Fibroblast of skin of left biceps (primary cell): ENCODE measurements at places on chromosomes 13 and 19.

- DNase-seq: no peak
These were observed 165.6 kb downstream of the USP12 start for GRCh38 chr13:27005976-27006518.

DNA sequence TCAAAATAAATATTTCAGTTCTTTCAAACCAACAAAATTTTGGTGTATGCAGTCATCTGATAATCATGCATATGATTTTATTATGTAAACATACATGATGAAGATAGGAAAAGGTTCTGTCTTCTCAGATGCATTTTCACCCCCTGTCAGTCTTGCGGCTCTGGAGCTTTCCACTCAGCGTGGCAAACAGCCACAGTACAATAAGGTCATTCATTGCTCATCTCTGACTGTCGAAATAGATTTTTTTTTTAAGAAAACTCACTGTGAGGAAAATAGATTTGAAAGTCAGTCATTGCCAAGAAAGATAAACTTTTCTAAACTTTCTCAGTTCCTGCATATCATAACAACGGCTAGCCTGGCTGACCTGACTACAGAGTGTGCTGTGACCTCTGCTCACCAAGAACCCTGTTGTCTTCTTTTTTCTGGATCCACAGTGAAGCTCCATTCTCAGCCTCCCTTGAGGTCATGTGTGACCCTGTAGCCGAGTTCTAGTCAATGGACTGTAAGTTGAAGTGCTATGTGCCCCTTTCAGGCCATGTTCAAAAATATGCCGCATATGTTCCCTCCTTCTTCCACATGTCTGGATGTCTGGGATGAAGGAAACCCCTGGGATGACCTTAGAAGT is 519.6 kb downstream of the KLF5 start:
- DNase-seq: no peak

DNA sequence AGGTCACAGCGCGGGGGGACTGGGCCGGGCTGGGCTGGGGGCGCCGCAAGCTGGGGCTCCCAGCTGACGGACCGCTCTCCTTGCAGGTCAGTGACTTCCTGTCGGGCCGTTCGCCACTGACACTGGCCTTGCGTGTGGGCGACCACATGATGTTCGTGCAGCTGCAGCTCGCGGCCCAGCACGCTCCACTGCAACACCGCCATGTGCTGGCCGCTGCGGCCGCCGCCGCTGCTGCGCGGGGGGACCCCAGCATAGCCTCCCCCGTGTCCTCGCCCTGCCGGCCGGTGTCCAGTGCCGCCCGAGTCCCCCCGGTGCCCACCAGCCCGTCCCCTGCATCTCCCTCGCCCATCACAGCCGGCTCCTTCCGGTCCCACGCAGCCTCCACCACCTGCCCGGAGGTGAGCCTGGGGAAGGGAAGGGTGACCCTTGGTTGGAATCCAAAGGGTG is 5.7 kb downstream of the MIDN start:
- DNase-seq: no peak

DNA sequence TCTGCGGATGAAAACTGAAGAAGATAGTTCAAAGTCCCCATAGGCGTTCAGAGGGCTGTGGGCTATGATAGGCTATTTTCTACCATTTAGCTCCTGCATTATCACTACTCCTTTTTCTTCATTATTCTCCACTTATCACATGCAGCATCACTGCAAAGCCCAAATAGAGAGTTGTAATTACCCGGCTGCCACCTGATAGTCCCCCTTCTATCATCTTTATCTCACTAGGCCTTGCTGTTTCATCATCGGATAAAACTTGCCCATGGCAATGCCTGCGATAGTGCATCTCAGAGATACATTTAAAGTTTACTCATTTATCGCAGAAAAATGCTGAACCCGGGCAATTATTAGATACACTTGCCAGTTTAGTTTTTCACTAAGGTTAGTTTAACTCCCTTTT is 82.9 kb upstream of the SOX21 start:
- no peak for DNase-seq

DNA sequence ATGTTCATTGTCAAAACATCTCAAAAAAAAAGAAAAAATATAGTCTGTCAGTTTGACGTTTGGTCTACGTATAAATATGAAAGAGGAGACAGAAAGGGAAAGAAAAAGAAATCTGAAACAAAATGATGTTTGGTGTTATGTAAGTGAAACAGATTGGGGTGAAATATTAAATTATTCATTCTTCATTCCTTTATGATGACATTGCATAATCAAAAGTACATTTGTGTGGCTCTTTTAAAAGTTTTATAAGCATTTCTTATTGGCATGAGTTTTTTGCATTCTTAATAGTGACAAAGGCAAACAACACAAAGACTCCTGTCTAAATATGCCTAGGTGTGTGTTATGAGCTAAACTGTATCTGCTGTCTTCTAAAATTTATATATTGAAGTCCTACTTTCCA is 232.6 kb downstream of the EFNB2 start:
- DNase-seq: no peak

DNA sequence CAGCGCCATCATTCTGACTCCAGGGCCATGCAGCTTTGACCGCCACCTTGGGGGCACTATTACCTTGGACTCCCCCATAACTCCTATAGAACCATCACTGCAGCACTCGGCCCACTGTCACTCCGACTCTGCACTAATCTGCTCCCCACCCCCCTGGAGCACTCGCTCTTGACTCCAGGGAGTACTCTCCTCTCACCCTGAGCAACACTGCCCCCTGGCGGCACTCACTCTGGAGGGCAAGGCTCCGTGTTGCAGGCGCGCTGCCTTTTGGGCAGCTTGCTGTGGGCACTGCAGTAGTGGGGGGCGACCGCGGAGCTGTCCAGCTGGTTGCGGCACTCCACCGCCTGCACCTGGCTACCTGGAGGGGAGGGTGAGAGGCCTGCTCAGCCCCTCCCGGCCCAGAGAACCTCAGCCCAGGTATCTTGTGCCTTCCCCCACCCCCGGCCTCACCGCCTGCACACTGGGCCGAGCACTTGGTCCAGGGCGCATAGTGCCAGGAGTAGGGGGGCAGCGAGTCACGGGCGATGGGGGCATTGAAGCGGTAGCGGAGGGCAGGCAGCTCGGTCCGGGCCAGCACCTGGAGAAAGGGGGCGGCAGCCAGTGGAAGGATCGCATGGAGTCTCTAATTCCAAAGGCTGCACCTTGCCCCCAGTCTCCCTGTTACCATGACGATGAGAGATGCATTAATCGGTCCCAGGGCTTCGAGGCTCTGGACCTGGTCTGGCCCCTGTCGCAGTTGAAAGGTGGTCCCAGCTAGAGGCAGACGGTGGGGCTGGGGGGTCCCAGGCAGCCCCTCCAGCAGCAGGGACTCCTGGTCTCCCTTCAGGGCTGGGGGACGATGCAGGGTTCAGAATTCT is 8.9 kb upstream of the MYO1F start:
- no peak for DNase-seq

DNA sequence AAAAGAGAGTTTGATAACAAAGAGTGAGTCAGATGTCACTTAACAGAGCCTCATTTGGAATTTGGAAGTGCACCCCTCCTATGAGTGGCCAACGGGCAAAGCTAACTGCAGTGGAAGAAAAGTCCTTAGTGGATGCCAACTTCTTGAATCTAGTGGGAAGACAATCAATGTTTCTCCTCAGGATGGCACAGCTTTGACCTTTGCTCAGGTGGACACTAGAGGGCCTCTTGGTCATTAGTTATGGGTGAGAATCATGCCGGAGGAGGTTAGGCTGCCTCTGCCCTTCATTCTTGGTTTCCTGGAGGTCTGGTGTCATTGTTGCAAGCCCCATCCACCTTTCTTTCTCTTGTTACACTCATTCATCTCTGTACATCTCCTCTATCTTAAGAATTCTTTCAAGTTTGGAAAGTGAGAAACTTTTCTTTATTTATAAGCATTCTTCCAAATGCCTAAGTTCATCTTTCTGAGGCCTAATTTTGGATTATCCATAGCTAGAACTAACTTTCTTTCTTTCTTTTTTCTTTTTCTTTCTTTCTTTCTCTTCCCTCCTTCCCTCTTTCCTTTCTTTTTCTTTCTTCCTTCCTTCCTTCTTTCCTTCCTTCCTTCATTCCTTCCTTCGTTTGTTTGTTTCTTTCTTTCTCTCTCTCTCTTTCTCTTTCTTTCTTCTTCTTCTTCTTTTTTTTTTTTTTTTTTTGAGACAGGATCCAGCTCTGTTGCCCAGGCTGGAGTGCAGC is 327.2 kb upstream of the TSHZ3 start:
- no peak for DNase-seq

DNA sequence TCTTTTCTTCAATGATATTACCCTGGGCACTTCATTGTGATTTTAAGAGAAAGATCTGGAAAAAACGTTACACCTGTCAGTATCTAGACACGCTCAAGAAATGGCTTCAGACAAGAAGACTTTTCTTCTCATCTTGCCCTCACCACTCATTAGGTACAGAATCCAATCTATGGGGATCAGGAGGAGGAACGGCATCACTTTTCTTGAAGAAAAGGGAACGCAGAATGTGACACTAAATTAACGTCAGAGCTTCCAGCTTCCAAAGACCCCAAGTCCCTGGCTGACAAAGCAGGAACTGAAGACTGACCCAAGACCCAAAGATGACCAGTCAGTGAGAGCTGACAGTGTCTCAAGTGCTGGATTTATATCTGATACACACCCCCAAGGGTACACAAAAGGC is 48.2 kb downstream of the BRD4 start:
- DNase-seq: no peak

- DNase-seq: no peak
These were observed 5.7 kb upstream of the C5AR1 start for GRCh38 chr19:47303966-47304365.

DNA sequence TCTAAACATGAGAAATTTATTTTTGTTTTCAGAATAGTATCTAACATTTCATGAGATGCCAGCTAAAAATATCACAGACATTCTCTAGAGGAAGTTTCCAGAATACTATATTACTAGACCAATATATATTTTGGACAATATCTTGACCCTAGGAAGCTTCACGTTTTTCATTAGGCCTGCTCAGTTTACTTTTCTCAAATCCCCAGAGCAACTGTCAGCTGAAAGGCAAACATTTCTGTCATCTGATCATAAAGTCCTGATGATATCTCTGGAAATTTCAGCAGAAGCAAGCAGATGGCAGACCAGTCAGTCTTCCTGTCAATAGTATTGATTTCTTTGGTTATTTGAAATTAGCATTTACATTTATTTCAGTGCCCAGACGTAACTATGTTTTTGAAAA is 4.0 kb downstream of the POSTN start:
- no peak for DNase-seq

GRCh38 chr13:28564030-28564429 is 69.1 kb upstream of the FLT1 start:
- no peak for DNase-seq

DNA sequence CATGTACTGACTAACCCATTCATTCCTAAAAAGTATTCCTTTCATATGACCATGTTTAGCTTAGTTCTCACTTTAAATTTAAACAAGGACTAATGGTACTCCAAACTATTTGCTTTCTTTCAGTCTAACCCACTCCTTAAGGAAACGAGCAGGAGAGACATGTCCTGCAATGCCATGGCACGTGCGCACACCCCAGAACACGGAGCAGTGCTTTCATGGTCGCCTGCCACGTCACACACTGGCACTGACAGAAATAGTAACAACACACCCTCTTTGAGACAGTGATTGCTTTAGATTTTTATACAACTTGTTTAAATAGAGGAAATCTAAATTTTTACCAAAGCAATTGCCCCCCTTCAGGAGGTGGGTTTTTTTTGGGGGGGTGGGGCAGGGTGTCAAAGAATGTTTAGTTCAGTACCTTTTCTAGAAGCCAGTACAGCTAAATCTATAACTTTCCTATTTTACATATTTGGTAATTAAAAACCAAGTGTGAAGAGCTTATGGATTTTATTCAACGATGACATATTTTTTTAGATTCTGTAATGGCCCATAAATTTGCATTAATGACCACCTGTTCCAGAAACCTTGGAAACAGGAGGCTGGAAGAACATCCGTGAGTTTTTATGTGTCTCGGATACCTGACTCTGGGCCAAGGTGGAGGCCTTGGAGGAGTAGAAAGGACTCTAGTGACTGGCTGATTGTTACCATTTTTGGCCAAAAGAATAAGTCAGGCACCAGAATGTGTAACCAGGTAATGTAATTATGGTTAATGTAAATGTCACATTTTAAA is 247.1 kb downstream of the DCT start:
- no peak for DNase-seq

- DNase-seq: peak; percentile 82
These were observed 24.6 kb downstream of the ZMYM5 start for GRCh38 chr13:19838865-19839275.

- DNase-seq: no peak
These were observed 4.9 kb upstream of the TEX26 start for GRCh38 chr13:30927595-30927994.

- no peak for DNase-seq
These were observed 650.8 kb upstream of the PCDH9 start for GRCh38 chr13:67880916-67881315.

DNA sequence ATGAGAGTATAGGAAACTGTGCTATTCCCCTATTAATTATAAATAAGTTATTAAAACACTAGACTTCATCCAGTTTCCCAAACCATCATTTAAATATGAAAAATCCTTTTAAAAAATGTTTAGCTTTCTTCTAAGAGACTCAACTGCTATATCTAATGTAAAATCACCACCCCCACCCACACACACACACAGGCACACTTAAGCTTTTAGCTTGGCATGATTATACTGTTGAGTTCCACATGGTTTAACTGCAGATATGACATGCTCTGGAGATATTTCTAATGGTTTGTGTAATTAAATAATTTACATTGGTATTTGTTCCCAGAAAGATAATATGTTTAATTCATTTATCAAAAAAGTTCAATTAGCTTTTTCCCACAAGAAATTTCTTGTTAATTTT is 1700.1 kb upstream of the SLC10A2 start:
- no peak for DNase-seq

GRCh38 chr13:46170687-46171086 is 11.3 kb downstream of the LCP1 start:
- DNase-seq: no peak

GRCh38 chr13:99307648-99308339 is 595 bp upstream of the GPR183 start:
- DNase-seq: no peak

GRCh38 chr13:100209857-100210825 is 121.2 kb downstream of the PCCA start:
- peak; percentile 67 for DNase-seq

DNA sequence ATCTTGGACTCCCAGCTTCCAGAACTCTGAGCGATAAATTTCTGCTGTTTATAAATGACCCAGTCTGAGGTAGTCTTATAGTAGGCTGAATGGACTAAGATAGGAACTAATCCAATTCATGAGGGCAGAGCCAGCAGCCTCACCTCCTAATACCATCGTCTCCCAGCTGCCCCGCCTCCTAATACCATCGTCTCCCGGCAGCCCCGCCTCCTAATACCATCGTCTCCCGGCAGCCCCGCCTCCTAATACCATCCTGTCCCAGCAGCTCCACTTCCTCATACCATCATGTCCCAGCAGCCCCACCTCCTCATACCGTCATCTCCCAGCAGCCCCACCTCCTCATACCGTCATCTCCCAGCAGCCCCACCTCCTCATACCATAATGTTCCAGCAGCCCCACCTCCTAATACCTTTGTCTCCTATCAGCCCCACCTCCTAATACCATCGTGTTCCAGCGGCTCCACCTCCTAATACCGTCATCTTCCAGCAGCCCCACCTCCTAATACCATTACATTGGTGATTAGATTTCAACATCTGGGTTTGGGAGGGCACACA is 2.4 kb upstream of the ARGLU1 start:
- DNase-seq: no peak
